ENCODE measurements at places on chromosomes 12 and 14. TPM values are rescaled to one million over a fixed set of nuclear protein-coding genes. Genes with fewer than 3 reads are reported as not detected.
A peak's percentile ranks its signal among the peaks of the same experiment; 100 is the strongest.

Gene RFX4
- not detected for total RNA-seq

Gene LMNTD1
- total RNA-seq: not detected

Gene SLC7A8
- total RNA-seq: 0.42 TPM

Gene CFAP251
- 0.80 TPM for total RNA-seq

Gene TOMM20L
- total RNA-seq: not detected

Gene IFNG-AS1
- total RNA-seq: 1.4 TPM

Gene FAM181A
- not detected for total RNA-seq

Gene BCL11B
- 56.2 TPM for total RNA-seq

- no peaks in the 10 kb centered on the region for H3K36me3 ChIP-seq
- H3K27me3 ChIP-seq: no peaks in the 10 kb centered on the region
- no peaks in the 10 kb centered on the region for H3K4me1 ChIP-seq
These were observed 191.9 kb downstream of the RAD51B start for GRCh38 chr14:68011406-68012028.

GRCh38 chr12:25743679-25744215 is 190.7 kb upstream of the LMNTD1 start:
- H3K27me3 ChIP-seq: no peaks in the 10 kb centered on the region
- no peaks in the 10 kb centered on the region for H3K36me3 ChIP-seq
- DNase-seq: no peak
- H3K27ac ChIP-seq: no peak overlapping the region
- no peak overlapping the region for H3K4me3 ChIP-seq

DNA sequence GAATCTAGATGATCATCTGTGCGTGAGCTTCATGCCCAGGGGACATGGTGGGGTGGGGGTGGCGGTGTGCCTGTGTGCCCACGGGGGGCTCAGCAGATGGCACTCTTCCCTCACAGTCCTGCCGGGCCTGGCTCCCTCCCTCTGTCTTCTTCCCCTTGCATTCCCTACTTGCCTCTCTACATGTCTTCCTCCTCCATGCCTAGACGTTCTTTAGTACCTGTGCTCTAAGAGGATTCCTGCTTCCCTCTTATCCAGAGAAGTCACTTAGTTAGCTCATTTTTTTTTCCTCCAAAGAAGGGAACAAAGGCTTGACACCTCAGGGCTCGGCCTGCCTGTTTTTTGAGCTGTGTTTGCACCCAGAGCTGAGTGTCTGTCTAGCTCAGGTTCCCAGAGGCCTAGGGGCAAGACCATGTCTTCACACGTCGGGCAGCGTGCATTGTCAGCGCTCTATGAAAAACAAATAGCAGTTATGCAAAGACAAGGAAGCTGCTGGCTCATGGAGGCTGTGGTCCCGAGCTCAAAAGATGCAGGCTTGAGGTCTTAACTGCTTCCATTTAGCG is 48.8 kb downstream of the NINJ2 start:
- H3K27ac ChIP-seq: no peak overlapping the region
- H3K27me3 ChIP-seq: no peaks in the 10 kb centered on the region
- DNase-seq: no peak
- no peak overlapping the region for H3K4me3 ChIP-seq

- no peak overlapping the region for H3K27ac ChIP-seq
- no peaks in the 10 kb centered on the region for H3K27me3 ChIP-seq
- no peak overlapping the region for H3K4me3 ChIP-seq
- no peaks in the 10 kb centered on the region for H3K36me3 ChIP-seq
- no peak for DNase-seq
These were observed 209.2 kb downstream of the PHLDA1 start for GRCh38 chr12:75822416-75822815.

- H3K4me3 ChIP-seq: no peak overlapping the region
- H3K36me3 ChIP-seq: peaks cover 6% of the 10 kb centered on the region
- no peak for DNase-seq
- H3K27me3 ChIP-seq: no peaks in the 10 kb centered on the region
- H3K4me1 ChIP-seq: peaks cover 39% of the 10 kb centered on the region
- peak overlapping the region; percentile 39 for H3K27ac ChIP-seq
These were observed 48.1 kb downstream of the DAD1 start for GRCh38 chr14:22540811-22541360.

- DNase-seq: no peak
- no peak overlapping the region for H3K4me3 ChIP-seq
- no peaks in the 10 kb centered on the region for H3K27me3 ChIP-seq
- peaks cover 46% of the 10 kb centered on the region for H3K4me1 ChIP-seq
- peaks cover 27% of the 10 kb centered on the region for H3K36me3 ChIP-seq
These were observed 13.9 kb downstream of the SETD3 start for GRCh38 chr14:99466758-99467157.

DNA sequence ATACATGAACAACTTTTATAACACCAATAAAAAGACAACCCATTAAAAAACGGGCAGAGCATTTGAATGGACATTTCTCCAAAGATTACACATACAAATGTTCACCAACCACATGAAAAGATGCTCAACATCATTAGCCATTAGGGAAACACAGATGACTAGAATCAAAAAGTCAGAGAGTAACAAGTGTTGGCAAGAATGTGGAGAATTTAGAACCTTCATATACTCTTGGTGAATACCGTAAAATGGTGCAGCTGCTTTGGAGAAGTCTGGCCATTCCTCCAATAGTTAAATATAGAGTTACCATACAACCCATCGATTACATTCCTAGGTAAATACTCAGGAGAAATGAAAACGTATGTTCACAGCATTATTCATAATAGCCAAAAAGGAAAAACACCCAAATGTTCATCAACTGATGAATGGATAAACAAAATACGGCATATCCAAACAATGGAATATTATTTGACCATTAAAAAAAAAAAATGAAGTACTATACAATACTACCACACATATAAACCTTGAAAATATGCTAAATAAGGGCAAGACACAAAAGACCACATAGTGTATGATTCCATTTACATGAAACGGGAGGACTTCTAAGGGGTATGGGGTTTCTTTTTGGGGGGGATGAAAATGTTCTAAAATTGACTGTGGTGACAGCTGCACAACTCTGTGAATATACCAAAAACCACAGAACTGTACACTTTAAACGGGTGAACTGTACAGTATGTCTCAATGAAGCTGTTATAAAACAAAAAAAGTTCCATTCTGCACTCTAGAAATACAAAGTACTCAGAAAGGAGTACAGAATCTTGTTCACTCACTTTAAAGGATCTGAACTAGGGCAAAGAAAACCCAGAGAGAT is 3.2 kb downstream of the CORO1C start:
- no peak overlapping the region for H3K27ac ChIP-seq
- DNase-seq: no peak
- H3K36me3 ChIP-seq: no peaks in the 10 kb centered on the region
- H3K4me1 ChIP-seq: peaks cover 27% of the 10 kb centered on the region
- H3K27me3 ChIP-seq: no peaks in the 10 kb centered on the region

DNA sequence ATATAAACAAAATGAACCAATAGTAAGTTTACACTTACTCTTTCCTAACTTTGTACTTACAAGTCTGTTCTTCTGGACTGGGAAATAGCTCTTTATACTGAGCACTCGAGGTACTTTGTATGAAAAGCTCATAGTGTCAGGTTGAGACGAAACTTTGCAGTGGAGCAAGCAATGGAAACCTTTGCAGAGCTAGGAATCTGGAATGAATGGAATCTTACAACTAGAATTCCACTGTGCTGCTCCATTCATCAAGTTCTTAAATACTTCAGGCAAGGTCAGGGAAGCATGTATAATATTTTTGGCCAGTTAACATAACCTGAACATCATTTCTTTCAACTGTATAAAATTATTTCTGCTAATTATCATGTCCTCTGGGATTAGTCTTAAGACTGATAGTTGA is 1327.5 kb upstream of the FLRT2 start:
- H3K27me3 ChIP-seq: no peaks in the 10 kb centered on the region
- no peak overlapping the region for H3K4me3 ChIP-seq
- DNase-seq: no peak
- H3K36me3 ChIP-seq: no peaks in the 10 kb centered on the region

- no peaks in the 10 kb centered on the region for H3K27me3 ChIP-seq
- H3K4me3 ChIP-seq: no peak overlapping the region
- peak overlapping the region; percentile 45 for H3K27ac ChIP-seq
- peaks cover 45% of the 10 kb centered on the region for H3K4me1 ChIP-seq
- peaks cover 61% of the 10 kb centered on the region for H3K36me3 ChIP-seq
- peak; percentile 68 for DNase-seq
These were observed 5.0 kb downstream of the HNRNPC start for GRCh38 chr14:21264025-21264801.

DNA sequence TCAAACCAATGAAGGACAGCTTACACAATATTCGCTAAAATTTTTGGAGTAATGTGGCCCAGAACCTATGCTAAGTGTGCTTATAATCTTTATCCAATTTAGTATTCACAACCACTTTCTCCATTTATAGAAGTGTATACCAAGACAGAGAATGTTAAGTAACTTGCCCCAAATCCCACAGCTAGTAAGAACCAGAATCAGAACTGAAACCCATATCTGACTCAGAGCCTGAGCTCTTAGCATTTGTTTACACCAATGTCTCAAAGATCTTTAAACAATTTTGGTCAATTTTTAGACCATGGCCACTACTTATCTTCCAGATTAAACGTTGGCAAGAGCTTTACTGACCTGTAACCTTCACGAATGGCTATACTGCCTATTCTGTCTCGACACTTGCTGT is 53.0 kb downstream of the PAPLN start:
- H3K4me3 ChIP-seq: no peak overlapping the region
- H3K4me1 ChIP-seq: no peaks in the 10 kb centered on the region
- no peak overlapping the region for H3K27ac ChIP-seq

GRCh38 chr12:96213869-96214268 is 19.7 kb downstream of the ELK3 start:
- DNase-seq: no peak
- no peak overlapping the region for H3K4me3 ChIP-seq
- H3K36me3 ChIP-seq: no peaks in the 10 kb centered on the region
- H3K27me3 ChIP-seq: no peaks in the 10 kb centered on the region
- H3K4me1 ChIP-seq: peaks cover 31% of the 10 kb centered on the region

GRCh38 chr12:100651108-100651507 is 77.6 kb downstream of the GAS2L3 start:
- H3K27me3 ChIP-seq: no peaks in the 10 kb centered on the region
- H3K36me3 ChIP-seq: no peaks in the 10 kb centered on the region
- no peak overlapping the region for H3K27ac ChIP-seq
- no peaks in the 10 kb centered on the region for H3K4me1 ChIP-seq
- no peak overlapping the region for H3K4me3 ChIP-seq

DNA sequence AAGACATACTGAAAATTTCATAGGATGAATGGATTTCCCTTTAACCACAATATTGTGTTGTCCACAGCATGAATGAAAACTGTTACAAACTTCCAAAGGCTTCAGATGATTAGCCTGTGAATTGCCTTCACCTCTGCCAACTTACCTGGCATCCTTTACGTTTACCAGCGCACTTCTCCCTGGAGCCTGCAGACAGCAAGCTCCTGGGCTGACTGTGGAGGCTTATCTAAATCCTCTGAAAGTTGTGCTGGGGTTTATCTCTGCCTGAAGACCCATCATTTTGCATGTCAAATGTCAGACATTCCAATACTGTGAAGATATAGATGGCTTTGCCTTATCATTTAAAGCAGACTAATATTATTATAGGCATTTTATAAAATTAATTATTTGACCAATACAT is 403.0 kb downstream of the SYT1 start:
- H3K4me1 ChIP-seq: no peaks in the 10 kb centered on the region
- no peak for DNase-seq
- no peak overlapping the region for H3K27ac ChIP-seq
- H3K36me3 ChIP-seq: no peaks in the 10 kb centered on the region

DNA sequence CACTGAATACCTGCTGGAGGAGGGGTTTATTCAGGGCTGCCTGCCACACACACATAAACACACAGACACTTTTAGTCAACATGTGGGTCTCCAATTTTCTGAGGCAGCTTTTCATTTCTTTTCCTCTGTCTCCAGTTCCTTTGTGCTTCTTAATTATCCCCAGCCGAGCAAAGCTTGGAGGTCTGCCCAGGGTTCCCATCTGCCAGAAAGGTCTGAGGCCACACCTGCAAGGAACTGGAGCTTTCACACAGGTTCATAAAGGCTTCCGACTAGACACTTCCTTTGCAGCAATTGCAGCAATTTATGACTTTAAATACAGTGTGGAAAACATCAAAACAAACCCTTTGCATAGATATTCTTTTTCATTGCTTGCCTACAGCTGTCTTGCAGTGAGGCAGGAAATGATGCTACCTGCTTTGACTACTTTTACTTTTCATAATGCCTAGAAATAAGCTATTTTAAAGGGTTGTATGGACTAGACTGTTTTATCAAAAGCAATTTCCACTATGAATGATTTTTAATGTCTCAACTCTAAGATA is 1318.9 kb downstream of the AACS start:
- H3K27me3 ChIP-seq: no peaks in the 10 kb centered on the region
- no peak overlapping the region for H3K4me3 ChIP-seq
- no peak overlapping the region for H3K27ac ChIP-seq
- DNase-seq: no peak

GRCh38 chr12:103279444-103279843 is 216.3 kb downstream of the C12orf42 start:
- H3K36me3 ChIP-seq: no peaks in the 10 kb centered on the region
- DNase-seq: no peak
- H3K4me1 ChIP-seq: no peaks in the 10 kb centered on the region

DNA sequence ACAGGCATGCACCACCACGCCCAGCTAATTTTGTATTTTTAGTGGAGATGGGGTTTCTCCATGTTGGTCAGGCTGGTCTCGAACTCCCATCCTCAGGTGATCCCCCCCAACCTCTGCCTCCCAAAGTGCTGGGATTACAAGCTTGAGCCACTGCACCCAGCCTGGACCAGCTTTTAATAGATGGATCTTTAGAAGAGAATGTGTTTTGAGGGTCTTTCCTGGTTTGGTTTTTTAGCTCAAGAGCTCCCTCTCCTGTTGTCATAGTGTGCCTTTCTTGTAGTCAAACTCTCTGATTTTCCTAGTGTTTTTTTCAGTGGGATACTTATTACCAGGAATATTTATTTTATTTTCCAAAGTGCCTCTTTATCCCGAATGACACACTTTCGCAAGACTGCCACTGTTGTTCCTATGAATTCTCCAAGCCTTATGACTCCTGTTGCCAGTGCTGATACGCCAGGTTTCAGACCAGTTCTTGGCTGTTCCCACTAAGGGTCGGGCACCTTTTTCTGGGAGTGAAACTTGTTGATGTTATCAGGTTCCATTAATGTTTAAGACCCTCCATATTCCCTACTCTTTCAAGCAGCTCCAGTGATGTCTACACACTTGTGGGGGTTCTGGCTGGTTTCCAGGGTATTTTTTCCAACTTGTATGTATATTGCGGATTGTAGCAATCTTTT is 31.5 kb upstream of the LIMA1 start:
- H3K27ac ChIP-seq: no peak overlapping the region
- no peaks in the 10 kb centered on the region for H3K27me3 ChIP-seq
- no peaks in the 10 kb centered on the region for H3K36me3 ChIP-seq
- no peak overlapping the region for H3K4me3 ChIP-seq

GRCh38 chr14:57221931-57222330 is 46.8 kb downstream of the EXOC5 start:
- DNase-seq: no peak
- no peaks in the 10 kb centered on the region for H3K27me3 ChIP-seq
- H3K4me3 ChIP-seq: no peak overlapping the region

GRCh38 chr14:20742132-20742531 is 3.6 kb upstream of the EDDM3A start:
- DNase-seq: no peak
- no peak overlapping the region for H3K27ac ChIP-seq
- H3K27me3 ChIP-seq: no peaks in the 10 kb centered on the region
- H3K4me3 ChIP-seq: no peak overlapping the region
- H3K4me1 ChIP-seq: no peaks in the 10 kb centered on the region

- no peak overlapping the region for H3K27ac ChIP-seq
- H3K36me3 ChIP-seq: no peaks in the 10 kb centered on the region
- peak; percentile 33 for DNase-seq
- H3K4me1 ChIP-seq: no peaks in the 10 kb centered on the region
- no peaks in the 10 kb centered on the region for H3K27me3 ChIP-seq
These were observed 43.0 kb upstream of the TSPAN9 start for GRCh38 chr12:3034067-3034750.
